ENCODE measurements at places on chromosomes 5 and 9. TPM values are rescaled to one million over a fixed set of nuclear protein-coding genes. Genes with fewer than 3 reads are reported as not detected.

The MYO10 gene
- 69.7 TPM for total RNA-seq

- no peak for DNase-seq
These were observed 311.6 kb downstream of the ISL1 start for GRCh38 chr5:51694826-51695225.

DNA sequence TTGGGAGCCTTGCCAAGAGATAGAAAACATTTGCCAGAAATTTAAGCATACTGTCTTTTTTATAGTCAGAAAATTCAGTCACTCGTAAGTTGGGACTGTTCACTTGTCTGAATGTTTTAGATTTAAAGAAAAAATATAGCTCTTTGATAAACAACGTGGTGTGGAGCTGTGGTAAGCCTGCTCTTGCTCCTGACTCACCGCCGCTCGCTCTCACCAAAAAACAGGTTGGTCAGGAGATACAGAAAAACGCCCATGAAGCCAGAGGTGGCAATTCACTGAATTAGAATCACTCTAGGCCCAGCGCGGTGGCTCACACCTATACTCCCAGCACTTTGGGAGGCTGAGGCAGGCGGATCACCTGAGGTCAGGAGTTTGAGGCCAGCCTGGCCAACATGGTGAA lies 6.2 kb downstream of the LNPEP start:
- DNase-seq = no peak

The ANKH gene
- total RNA-seq = 67.7 TPM

DNA sequence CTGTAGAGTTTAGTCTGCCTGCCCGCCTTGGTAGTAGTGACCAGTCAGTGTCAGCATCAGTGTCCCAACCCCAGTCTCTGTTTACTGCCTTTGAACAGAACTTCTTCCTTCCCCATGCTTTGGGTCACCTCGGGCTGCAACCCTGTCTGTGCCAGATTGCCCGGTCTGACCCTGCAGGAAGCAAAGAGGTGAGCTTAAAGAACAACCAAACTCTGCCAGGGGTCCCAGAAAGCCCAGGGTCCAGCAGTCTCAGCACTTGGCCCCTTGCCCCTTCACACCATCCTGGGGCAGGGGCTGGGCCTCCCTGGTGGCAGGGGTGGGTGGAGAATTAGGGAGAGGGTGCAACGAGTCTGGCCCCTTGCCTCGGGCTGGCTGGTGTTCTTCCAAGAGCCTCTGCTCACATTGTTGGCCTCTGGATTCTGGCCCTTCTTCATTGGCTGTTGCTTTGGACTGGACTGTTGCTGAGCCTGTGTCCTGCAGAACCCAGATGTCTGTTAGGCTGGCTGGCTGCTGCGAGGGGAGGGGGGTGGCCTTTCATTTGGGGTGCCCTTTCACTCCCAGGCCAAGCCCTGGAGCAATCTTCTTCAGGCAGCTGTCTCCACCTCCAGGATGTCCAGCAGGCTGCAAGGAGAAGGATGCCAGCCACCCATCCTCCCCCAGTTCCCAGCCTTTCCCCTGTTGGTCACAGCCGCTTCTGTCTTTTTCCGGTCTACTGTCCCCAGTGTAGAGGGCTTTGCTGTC lies 51.2 kb downstream of the SAR1B start:
- no peak for DNase-seq

The AGGF1 gene
- 19.9 TPM for total RNA-seq

- DNase-seq = no peak
These were observed 336.7 kb downstream of the FAM170A start for GRCh38 chr5:119966028-119966427.

DNA sequence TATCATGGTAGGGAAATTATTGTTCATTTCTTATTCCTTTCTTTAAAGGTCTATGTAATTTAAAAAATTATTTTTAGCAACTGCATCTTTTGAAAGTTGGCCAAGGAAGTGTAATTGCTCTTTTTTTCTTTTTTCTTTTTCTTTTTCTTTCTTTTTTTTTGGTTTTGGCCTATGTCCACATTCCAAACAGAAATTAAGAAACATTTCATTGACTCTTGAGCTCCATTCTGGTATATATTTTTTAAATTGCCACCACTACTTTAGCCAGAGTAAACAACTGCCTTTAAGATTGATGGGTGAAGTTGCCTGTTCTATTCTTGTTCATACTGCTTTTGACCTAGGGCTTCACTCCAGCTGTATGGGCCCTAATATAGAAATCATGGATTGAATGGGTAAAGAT lies 75.8 kb upstream of the TMEM171 start:
- DNase-seq = no peak

The SNCB gene
- 1.2 TPM for total RNA-seq

The PTTG1 gene
- 106 TPM for total RNA-seq

- peak; percentile 23 for DNase-seq
These were observed 1.5 kb downstream of the ASS1 start for GRCh38 chr9:130446101-130446861.

- DNase-seq = no peak
These were observed 39.5 kb downstream of the SNCAIP start for GRCh38 chr5:122351416-122352157.

The FRMD3 gene
- total RNA-seq = 3.7 TPM

- no peak for DNase-seq
These were observed 45.1 kb downstream of the FBXL7 start for GRCh38 chr5:15545082-15545481.

DNA sequence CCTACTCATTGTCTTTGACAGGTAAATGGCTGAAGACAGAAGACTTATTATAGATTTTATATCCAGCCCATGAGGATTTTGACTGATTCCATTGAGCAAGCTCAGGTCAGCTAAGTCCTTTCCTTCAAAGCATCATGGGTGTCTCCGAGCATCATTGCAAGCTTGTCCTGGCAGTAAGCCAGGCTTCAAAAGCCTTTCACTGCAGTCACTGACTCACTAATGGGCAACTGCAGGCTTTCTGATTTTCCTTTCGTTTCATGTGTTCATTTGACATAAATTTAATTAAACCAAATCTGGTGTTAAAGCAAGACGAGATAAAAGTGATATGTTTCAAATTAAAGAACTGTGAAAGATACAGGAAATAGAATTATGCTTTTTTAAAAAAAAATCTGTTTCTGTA lies 426.2 kb downstream of the ANXA1 start:
- peak; percentile 12 for DNase-seq

- DNase-seq = no peak
These were observed 142.7 kb upstream of the IER5L start for GRCh38 chr9:129320575-129321285.

DNA sequence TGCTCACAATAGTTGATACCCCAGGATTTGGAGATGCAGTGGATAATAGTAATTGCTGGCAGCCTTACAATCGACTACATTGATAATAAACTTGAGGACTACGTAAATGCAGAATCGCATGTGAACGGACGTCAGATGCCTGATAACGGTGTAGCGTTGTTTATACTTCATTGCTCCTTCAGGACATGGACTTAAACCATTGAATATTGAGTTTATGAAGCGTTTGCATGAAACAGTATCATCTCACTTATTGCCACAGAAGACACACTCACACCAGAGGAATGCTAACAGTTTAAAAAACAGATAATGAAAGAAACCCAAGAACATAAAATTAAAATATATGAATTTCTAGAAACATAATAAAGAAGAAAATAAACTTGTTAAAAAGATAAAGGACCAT lies 101.6 kb downstream of the GABBR2 start:
- DNase-seq = no peak

The TXN gene
- 337 TPM for total RNA-seq

- no peak for DNase-seq
These were observed 60.3 kb upstream of the ADAMTS16 start for GRCh38 chr5:5079876-5080275.

- peak; percentile 58 for DNase-seq
These were observed 97.4 kb downstream of the DAB2IP start for GRCh38 chr9:121748727-121749423.

GRCh38 chr5:79399046-79399445 lies 114.9 kb downstream of the HOMER1 start:
- DNase-seq = peak; percentile 21
